ENCODE measurements at places on chromosomes 4 and X.
A peak's percentile ranks its signal among the peaks of the same experiment; 100 is the strongest.

GRCh38 chrX:793216-793770, 162.7 kb downstream of the SHOX start:
- DNase-seq, result no peak

DNA sequence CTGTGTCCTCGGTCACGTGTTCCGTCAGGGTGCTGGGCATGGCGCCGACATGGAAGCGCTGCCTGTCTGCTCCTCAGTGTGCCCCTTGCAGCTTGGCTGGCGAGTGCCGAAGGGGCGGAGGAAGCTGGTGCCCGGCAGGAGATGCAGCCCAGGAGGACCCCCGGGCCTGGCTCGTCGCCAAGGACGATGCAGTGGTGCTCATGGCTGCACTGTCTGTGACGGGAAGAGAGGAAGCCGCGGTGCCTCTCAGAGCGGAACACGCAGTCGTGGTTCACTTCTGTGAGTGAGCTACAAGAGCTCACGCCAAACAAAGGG, 38.1 kb downstream of the FGFRL1 start:
- no peak for DNase-seq

DNA sequence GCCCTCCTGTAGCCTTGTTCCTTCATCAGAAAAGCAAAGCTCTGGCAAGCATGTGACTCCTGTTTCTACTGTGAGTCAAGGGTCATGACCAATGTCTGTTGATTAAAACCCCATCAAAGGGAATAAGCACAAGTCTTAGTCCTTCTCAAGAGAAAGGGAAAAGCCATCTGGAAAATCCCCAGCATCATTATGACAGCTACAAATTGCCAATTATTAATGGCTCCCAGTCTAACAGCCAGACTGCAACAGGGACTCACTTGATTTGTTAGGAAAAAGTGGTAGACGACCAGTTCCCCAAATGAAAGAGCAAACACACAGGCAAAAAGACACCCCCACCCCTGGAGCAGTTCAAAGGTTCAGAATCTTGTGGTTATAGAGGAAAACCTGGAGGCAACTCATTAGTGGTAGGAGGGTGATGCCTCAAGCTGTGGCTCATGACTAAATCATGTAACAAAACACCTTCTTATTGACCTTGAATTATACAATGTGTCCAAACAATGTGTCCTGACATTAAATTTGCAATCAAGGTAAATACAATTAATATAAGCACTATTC, 315.7 kb downstream of the HNRNPD start:
- no peak for DNase-seq

- DNase-seq, result no peak
These were observed 768.2 kb downstream of the CENPC start for GRCh38 chr4:66777097-66777496.

- no peak for DNase-seq
These were observed 135.6 kb downstream of the FBXO8 start for GRCh38 chr4:174147863-174148262.

- DNase-seq, result no peak
These were observed 877.8 kb downstream of the FAM133A start for GRCh38 chrX:94551831-94552230.

- DNase-seq, result no peak
These were observed 12.7 kb upstream of the TET2 start for GRCh38 chr4:105133976-105134375.

DNA sequence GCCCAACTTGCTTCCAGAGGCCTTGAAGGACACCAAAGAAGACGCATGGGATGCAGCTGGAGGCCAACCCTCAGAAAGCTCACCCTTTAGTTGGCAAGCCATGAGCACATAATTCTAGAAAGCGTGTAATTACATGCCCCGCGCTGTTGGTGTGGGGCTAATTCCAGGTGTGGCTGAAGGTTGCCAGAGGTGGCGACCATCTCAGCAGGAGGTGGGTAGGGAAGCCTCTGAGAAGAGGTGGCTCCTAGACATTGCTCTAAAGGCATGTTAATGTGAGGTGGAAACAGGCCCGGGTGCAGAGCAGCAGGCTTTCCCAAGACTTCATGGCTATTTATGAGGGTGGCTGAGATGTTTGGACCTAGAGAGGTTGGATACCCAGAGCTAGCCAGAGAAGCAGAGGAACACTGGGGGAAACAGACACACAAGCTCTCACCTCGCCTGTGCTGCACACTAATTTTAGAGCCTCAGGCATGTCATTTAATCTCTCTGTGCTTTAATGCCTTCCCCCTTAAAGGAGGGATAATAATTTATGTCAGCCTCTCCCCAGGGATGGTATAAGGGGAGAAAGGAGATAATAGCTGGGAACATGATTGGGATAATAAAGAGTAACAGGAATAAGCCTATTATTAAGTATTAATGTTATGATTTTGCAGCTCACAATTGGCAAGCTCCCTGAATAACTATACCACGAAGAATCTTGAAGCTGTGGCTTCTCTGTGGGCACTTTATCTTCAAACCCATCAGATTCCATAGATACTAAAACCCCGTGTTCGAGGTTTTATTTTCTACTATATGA, 60.0 kb upstream of the HELT start:
- DNase-seq, result no peak

- no peak for DNase-seq
These were observed 497.9 kb upstream of the MAGEB18 start for GRCh38 chrX:25640276-25640675.

GRCh38 chrX:143934542-143934941, 50.7 kb downstream of the UBE2NL start:
- DNase-seq, result no peak

- DNase-seq, result no peak
These were observed 24.0 kb downstream of the CDKN2AIP start for GRCh38 chr4:183468210-183469095.

GRCh38 chrX:94932278-94932965, 1258.4 kb downstream of the FAM133A start:
- no peak for DNase-seq

DNA sequence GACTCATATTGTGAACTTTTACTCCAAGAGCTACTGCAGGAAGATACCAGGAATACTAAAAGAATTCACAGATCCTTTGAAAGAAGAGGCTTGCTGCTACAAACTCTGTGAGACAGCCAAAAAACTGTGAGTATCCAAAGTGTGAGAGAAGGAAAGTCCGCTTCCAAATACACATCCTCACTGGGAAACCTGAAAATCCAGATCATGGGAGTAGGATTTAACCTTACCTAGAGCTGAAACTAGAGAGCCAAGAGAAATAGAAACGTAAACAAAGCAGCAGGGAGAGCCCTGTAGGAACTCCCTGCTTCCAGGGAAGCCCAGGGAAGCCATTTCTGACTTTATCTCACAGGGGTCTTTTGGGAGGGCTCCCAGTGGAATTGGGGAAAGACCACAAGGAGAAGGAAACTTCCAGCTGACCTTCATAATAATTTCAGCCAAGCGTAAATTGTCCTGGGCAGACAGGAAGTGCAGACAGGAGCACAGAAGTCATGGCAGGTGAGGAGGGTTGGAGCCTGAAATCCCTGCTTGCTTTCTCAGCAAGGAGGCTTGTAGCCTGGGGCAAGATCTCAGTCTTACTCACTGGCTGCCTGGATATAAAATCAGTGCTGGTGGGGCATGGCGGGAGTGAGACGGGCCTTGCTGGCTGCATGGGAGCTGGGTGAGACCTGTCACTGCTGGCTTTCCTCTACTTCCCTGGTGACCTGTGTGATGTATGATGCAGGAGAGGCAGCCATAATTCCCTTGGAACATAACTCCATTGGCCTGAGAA, 26.2 kb upstream of the NFKB1 start:
- no peak for DNase-seq

DNA sequence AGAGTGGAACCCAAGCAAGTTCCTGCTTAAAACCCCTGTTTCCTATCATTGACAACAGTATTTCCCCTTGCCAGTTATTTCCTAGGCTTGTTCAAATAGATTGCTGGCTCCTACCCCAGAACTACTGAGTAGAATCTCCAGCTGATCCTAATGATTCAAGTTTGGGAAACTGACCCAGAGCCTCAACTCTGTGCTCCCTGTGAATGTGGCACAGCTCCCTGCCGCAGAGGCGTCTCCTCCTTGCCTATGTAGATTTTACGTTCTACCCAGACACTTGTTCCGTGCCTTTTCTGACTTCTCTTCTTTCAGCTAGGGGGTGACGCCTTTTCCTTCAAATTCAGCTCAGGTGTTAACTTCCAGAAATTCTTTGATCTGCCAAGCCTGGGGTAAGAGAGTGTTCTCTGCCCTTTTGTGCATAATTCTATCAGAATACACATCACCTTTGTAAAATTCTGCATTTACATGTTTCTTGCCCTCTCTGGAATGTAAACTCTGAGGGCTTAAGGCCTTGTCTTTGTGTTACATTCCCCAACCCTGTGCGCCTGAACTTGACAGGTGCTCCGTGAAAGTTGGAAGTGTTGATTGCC, 4.4 kb downstream of the LSM6 start:
- DNase-seq, result no peak

- no peak for DNase-seq
These were observed 95.2 kb upstream of the DKK2 start for GRCh38 chr4:107131295-107131694.

DNA sequence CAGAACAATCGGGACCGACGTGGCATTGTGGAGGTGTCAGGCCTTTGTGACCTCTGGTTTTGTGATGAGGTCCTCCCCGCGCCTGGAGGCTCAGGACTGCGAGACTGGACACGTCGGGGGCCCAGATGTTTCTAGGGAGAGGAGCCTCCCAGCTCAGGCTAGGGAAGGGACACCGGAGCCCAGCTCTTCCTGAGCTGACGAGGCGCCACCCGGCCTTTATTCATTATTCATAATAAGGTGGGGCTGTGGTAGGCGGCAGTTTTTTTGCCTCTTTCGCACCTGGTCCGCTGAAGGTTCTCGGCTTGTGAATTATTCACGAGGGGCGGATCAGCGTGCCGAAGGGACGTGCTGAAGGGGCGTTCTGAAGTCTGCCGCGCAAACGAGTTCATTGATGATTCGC, 2.3 kb upstream of the UBA1 start:
- peak; percentile 4 for DNase-seq

DNA sequence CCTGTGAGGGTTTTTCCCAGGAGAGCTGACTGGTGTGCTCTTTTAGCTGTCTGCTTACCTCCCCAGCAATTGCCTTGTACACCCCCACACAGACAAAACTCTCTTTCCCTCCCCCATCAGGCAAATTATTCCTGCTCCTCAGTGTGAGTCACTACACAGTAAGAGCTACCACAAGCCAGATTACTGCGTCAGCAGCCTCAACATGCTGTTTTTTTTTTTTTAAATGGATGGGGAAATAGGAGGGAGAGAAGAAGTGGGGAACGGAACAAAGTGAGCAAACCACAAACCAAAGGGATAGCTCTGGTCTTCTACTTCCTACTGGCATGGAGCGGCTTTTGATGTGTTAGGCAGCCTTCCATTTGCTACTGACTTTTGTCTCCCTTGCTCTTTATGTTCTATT, 107.5 kb upstream of the ACSL4 start:
- DNase-seq, result peak; percentile 10

GRCh38 chrX:38798956-38799355, 2.3 kb upstream of the MID1IP1 start:
- no peak for DNase-seq

DNA sequence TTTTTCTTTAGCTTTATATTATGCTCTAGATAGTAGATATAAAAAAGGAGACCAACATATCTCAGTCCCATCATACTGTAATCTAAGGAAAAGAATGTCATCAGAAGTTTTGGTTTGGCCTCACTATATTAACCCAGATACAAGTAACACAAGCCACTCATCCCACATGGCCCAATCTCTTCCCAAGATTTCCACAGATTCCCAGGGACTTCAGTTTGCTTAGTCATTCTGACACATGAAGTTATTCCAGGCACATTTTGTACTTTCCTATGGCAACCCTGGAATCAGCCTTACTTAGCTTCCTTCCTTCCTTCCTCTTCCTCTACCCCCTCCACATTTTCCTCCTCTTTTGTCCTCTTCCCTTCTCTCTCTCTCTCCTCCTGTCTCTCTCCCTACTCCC, 21.7 kb upstream of the DCLK2 start:
- DNase-seq, result no peak

DNA sequence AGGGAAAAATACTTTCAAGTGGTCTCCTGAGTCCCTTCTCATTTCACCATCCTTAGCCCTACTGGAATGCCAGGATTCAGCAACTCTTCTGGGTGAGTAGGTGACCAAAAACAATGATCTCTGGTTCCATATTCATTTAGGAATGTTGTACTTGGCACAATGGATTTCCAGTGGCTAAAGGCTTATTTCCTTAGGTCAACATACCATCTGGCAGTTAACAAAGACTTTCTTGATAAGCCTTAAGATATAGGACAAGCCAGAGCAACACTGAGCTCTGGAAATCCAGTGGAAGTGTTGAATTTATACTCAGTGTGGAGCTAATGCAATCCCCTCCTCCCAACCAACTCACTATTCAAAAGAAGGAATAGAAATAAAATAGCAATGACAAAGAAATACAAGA, 139.4 kb upstream of the EMCN start:
- no peak for DNase-seq

DNA sequence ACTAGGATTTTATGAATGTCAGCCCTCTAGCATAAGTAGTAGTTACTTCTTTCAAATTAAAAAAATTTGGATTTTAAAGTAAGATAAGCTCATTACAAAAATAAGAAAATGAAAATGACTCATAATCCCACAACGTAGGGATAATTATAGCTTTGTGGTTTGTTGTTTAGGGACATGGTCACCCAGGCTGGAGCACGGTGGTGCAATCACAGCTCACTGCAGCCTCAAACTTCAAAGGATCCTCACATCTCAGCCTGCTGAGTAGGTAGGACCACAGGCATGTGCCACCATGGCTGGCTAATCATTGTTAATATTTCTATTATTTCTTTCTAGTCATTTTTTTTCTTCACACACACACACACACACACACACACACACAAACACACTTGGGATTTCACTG, 57.6 kb downstream of the PLAC1 start:
- no peak for DNase-seq

- DNase-seq, result no peak
These were observed 47.9 kb downstream of the FAM13A start for GRCh38 chr4:89009115-89009514.

- DNase-seq, result no peak
These were observed 330.3 kb upstream of the PITX2 start for GRCh38 chr4:110953191-110953590.

GRCh38 chr4:23838131-23838530, 51.7 kb downstream of the PPARGC1A start:
- no peak for DNase-seq

- DNase-seq, result no peak
These were observed 93.9 kb upstream of the C1QTNF7 start for GRCh38 chr4:15333692-15334633.

DNA sequence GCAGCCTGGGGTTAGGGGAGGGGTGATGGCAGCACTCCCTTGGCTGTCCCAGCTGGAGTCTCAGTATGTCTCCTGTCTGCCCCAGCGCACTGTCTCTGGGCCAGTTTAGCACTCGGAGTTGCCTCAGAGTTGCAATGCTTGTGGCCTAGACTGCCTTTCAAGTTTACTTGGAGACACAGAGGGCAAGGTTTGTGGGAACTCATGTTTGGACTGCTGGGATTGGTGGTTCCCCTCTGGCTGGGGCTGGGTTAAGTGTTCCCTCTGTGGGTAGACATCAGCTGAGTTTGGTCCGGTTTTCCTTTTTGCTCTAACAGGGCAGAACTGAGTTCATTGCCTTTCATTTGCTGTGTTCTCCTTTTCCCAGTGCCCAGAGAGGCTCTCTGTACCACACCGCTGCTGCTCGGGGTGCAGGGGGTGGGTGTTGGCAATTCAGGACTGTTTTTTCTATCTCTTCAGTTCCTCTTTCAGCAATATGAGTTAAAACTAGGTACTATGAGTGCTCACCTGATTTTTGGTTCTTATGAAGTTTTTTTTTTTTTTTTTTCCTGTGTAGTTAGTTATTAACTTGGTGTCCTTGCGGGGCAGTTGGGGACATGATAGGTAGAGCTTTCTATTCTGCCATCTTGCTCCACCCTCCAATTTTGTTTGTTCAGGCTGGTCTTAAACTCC, 17.2 kb downstream of the RAB33B start:
- DNase-seq, result no peak
